ENCODE measurements at places on chromosomes 11 and 22. TPM values are rescaled to one million over a fixed set of nuclear protein-coding genes. Genes with fewer than 3 reads are reported as not detected.

DNA sequence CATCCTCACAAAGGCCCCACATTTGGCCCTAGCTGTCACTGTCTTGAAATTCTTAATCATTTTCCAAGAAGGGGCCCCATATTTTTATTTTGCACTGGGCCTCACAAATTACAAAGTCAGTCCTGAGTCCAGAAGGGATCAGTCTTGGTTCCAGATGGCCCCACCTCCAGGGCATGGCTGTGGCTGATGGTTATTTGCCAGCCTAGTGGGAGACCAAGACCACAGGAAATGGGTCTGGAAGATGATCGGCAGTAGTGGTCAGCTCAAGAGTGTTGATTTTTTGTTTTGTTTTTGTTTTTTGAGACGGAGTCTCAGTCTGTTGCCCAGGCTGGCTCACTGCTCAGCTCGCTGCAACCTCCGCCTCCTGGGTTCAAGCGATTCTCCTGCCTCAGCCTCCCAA lies 47.1 kb upstream of the EMID1 start:
- DNase-seq: no peak
- H3K4me3 ChIP-seq: no peak overlapping the region
- H3K27me3 ChIP-seq: peaks cover 11% of the 10 kb centered on the region

GRCh38 chr22:24589518-24590030 lies 3.3 kb downstream of the LRRC75B start:
- H3K4me3 ChIP-seq: no peak overlapping the region
- no peak for DNase-seq
- H3K27me3 ChIP-seq: no peaks in the 10 kb centered on the region
- peaks cover 14% of the 10 kb centered on the region for H3K4me1 ChIP-seq
- H3K36me3 ChIP-seq: peaks cover 2% of the 10 kb centered on the region

DNA sequence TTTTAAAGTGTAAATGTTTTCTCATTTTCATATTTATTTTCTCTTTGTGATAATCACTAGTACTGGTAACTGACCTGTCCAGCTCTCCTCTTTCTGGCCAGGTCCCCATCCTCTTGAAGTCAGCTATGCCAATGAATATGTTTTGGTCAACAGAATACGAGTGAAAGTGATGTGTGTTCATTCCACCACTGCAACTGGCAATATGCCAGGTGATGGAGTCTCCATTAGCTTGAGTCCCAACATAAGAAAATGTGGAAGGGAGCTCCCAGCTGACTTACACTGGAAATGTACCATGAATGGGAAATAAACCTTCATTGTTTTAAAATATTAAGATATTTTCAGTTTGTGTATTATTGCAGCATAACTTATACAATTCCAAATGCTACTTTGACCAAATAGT lies 75.8 kb downstream of the CCDC34 start:
- no peaks in the 10 kb centered on the region for H3K36me3 ChIP-seq
- DNase-seq: no peak
- H3K4me3 ChIP-seq: no peak overlapping the region
- H3K4me1 ChIP-seq: peaks cover 10% of the 10 kb centered on the region
- H3K27me3 ChIP-seq: no peaks in the 10 kb centered on the region

DNA sequence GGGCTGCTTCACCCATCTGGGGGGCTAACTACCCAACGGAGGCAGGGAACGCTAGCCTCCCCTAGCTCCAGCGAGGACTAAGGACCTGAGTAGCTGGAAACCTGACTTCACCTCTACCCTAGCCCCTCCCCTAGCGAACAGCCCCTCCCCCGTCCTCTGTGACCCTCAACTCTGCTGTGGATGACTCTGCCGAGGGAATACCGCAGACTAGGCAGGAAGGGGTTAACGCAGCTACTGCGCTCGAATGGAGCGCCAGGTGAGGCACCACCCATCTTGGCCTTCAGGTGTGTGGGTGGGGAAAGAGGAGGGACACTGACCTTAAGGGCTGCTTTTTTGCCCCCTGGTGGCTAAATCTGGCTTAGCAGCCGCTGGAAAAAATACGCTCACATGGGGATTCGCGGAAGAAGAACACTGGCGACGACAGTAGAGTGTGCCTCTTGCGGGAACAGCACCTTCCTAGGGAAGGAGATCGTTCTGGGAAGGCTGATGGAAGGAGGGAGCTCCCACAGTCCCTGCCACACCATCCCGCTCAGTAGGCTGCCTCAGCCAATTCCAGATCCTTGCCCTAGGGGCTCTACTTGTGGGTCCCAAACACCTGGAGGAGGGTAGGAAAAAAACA lies 4.5 kb upstream of the BCL9L start:
- H3K27ac ChIP-seq: peak overlapping the region; percentile 94
- peaks cover 26% of the 10 kb centered on the region for H3K4me1 ChIP-seq
- no peaks in the 10 kb centered on the region for H3K27me3 ChIP-seq

DNA sequence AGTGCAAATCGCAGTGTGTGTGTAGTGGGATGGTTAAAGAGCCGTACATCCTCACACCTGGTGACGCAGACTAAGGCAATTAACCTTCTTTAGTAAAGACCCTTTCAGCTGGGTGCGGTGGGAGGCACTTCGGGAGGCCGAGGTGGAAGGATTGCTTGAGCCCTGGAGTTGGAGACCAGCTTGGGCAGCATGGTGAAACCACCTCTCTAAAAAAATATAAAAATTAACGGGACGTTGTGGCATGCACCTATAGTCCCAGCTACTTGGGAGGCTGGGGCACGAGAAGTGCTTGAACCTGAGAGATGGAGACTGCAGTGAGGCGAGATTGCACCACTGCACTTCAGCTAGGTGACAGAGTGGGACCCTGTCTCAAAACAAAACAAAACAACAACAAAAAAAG lies 31.5 kb downstream of the ZBTB16 start:
- H3K27ac ChIP-seq: no peak overlapping the region
- H3K36me3 ChIP-seq: no peaks in the 10 kb centered on the region
- peaks cover 64% of the 10 kb centered on the region for H3K27me3 ChIP-seq
- no peak overlapping the region for H3K4me3 ChIP-seq
- no peak for DNase-seq
- H3K4me1 ChIP-seq: peaks cover 8% of the 10 kb centered on the region

- H3K27ac ChIP-seq: no peak overlapping the region
- peaks cover 4% of the 10 kb centered on the region for H3K4me1 ChIP-seq
- H3K4me3 ChIP-seq: no peak overlapping the region
- no peaks in the 10 kb centered on the region for H3K36me3 ChIP-seq
- no peak for DNase-seq
Observed at GRCh38 chr11:86442827-86443226, 68.1 kb downstream of the CCDC81 start.

GRCh38 chr11:36240173-36240572 lies 49.1 kb downstream of the COMMD9 start:
- no peaks in the 10 kb centered on the region for H3K27me3 ChIP-seq
- H3K36me3 ChIP-seq: peaks cover 9% of the 10 kb centered on the region
- H3K4me3 ChIP-seq: no peak overlapping the region
- H3K4me1 ChIP-seq: peaks cover 26% of the 10 kb centered on the region
- no peak for DNase-seq

Gene RASD2
- 0.14 TPM for total RNA-seq

Gene RAB36
- total RNA-seq: 6.4 TPM

Gene KCTD14
- 5.4 TPM for total RNA-seq

Gene TENM4
- 177 TPM for total RNA-seq
